Dermis microvascular lymphatic vessel endothelial cell (primary cell): ENCODE measurements at places on chromosomes 5 and 9. TPM values are rescaled to one million over a fixed set of nuclear protein-coding genes. Genes with fewer than 3 reads are reported as not detected.

Gene PCDHGB2
- total RNA-seq: 0.64 and 1.9 TPM in 2 replicates

Gene ARHGEF37
- 8.3 and 20.6 TPM in 2 replicates for total RNA-seq

Gene PIP5K1B
- under 0.01 TPM in 2 replicates for total RNA-seq

Gene NRG2
- 0.51 and 0.77 TPM in 2 replicates for total RNA-seq

Gene SNCAIP
- 12.8 and 50.6 TPM in 2 replicates for total RNA-seq

Gene ARAP3
- total RNA-seq: 25.5 and 42.5 TPM in 2 replicates
